ENCODE measurements at places on chromosomes 2 and 18.
A peak's percentile ranks its signal among the peaks of the same experiment; 100 is the strongest.

- DNase-seq = no peak
These were observed 99.0 kb upstream of the ID2 start for GRCh38 chr2:8582651-8583399.

- no peak for DNase-seq
These were observed 57.4 kb downstream of the STK39 start for GRCh38 chr2:168189835-168190569.

DNA sequence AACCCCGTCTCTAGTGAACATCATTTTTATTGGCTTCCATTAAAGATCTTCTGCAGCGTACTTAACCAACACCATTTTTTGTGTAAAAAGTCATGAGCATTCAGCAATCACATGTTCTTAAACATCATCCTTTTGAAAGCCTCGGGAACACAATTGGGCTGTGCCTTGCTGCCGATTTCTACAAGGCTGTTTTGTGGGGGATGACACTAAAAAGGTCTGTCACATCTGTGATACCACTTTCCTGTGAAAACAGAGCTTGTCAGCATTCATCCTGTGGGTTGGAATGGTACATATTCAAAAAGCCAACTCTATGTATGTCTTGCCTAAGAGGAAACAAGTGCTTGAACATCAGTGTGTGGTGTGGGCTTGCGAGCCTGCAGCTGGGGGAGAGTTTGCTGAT is 49.1 kb upstream of the MAPRE3 start:
- DNase-seq = no peak

DNA sequence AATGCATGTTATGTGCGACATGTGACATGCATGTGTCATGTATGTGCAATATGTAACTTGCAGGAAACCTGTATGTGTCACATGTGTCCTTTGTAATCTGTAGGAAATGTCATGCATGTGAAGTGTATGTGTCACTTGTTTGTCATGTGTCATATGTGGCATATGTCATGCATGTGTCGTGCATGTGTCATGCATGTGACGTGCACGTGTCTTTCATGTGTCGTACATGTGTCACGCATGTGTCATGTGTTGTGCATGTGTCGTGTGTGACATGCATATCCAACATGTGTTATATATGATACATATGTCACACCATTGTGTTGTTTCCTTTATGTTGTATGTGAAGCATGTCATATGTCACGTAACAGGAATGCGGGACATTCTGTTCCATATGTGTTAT is 2153.2 kb upstream of the PIK3C3 start:
- no peak for DNase-seq

- no peak for DNase-seq
These were observed 85.9 kb downstream of the FANCL start for GRCh38 chr2:58155160-58155778.

- no peak for DNase-seq
These were observed 151.1 kb downstream of the FSHR start for GRCh38 chr2:49003201-49003600.

GRCh38 chr2:45011621-45012602 is 2.7 kb upstream of the SIX2 start:
- DNase-seq = no peak

DNA sequence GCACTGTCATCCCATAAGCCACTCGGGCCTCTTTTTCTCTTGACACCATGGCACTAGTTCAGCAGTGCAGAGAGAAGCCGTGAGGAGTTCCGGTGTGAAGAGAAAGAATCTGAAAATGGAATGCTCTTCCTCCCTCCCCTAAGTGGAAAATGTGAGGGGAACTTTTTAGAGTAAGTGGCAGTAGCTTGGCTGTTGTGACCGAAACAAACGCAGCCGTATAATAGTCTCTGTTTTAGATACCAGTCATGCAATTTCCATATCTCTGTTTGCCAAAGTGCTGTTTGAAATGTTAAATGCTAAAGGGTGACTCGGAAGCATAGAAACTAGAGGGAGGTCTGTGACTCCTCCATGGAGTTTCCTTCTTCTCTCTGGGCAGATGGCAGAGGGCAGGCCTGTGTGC is 122.9 kb downstream of the MTCL1 start:
- no peak for DNase-seq

DNA sequence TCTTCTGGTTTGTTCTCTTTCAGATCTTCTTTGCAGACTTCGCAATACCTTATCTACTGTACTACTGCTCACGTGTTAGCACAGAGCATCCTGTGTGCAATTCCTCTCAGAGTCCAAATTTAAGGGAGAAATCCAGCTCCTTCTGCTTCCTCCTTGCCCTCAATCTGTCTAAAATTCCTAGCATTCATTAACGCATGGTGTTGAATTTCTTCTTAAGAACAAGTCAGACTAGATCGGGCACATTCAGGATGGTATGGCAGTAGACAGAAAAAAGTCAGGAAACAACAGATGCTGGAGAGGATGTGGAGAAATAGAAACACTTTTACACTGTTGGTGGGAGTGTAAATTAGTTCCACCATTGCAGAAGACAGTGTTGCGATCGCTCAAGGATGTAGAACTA is 206.1 kb upstream of the CDH7 start:
- no peak for DNase-seq

DNA sequence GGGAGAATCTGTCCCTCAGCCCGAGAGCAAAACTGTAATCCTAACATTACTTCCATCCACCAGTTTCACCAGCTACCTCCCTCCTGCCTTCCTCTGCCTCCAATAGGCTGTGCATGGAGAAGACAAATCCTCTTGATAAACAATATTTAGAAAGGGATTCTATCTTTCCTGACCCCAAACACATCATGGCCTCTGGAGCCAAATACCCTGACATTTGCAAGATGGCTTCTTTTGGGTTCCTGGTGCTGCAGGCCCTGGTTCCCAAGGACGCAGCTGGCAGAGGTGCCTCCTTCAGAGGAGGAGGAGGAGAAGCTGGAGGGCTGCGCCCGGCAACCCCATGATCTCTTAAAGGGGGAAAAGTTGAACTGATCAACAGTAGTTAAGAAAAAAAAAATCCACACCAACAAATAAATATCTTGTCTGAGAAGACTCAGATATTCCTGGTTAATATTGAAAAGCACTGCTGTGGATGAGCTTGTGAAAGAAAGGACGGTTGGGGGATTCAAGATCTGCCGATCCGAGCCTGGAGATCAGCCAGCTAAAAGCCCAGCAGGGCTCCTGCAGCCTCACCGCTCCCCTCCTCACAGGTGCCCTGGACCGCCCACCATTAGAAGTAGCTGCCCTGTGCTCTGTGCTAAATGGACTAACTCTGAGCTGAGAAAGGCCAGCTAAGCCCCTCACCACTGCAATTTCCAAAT is 116.8 kb downstream of the MSH2 start:
- no peak for DNase-seq

- peak; percentile 47 for DNase-seq
These were observed 107.1 kb upstream of the TTN start for GRCh38 chr2:178914259-178914849.

DNA sequence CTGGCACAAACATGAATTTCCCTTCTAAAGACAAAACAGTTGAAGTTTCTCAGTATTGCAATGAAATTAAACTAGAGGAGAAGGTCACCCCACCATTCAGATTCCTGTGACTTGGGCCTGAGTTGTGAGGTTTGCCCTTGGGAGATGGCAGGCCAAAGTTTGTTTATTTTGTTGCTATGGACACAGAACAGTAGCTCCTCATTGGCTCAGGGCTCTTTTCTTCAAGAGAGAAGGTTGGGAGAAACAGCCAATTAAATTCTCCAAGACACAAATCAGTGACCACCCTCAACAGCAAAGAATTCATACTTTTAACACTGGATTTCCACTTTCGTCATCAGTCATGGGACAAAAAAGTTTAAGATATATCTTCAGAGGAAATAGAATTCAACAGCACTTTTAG is at the start of gene FLACC1:
FLACC1 (minus strand) TSS at position 125 of the 400 bp plus-strand sequence. CDS start 5,941 bp downstream, outside the sequence.
- no peak for DNase-seq

DNA sequence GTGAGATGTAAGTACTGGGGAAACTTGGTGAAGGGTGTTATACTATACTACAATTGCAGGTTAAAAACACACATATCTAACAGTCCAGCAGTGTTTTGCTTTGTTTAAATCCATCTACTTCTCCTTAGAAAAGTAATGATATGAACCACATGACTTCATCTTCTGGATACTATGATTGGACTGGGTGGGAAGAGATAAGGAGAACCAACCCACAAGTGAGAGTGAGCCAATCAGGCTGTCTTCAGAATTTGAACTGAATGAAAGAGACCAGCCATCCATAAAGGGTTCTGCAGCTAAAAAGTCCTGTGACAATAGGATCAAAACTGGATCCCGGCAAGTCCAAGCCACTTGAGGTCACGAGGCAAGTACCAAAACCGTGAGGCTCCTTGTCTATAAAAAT is 46.6 kb downstream of the KANSL3 start:
- DNase-seq = no peak

- no peak for DNase-seq
These were observed 75.5 kb upstream of the KLF7 start for GRCh38 chr2:207241198-207241597.

GRCh38 chr2:201466050-201466675 is 14.6 kb downstream of the STRADB start:
- DNase-seq = no peak

GRCh38 chr2:8306530-8307351 is 375.1 kb upstream of the ID2 start:
- DNase-seq = no peak

GRCh38 chr18:58349650-58350049 is 279.2 kb downstream of the ALPK2 start:
- no peak for DNase-seq

DNA sequence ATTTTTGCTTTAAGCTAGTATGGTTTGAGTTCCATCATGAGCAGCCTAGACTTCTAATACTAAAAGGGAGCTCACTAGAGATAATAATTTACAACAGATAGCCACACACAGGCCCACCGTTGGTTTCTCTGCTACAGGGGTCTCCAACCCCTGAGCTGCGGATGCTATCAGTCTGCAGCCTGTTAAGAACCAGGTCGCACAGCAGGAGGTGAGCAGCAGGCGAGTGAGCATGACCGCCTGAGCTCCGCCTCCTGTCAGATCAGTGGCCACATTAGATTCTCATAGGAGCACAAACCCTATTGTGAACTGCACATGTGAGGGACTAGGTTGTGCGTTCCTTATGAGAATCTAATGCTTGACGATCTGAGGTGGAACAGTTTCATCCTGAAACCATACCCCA is 150.6 kb downstream of the HRH4 start:
- DNase-seq = no peak

DNA sequence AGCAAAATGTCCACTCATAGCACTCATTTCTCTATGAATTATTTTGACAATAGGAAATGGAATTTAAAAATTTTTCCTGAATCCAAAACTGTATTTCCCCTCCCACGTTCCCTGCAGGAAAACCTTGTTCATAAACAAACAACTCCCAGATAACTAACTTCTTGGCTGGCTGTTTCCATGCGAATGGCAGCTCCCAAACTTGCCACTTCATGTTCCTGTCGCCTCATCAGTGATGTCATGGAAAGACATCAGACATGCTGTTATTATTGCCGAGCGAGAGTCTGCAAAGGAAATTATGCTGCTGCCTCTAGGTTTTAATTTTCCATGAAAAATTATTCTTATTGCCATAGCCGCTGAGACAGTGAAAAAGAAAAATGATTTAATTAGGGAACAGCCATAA is 117.0 kb upstream of the RIOK3 start:
- no peak for DNase-seq

- DNase-seq = no peak
These were observed 18.4 kb upstream of the CLASP1 start for GRCh38 chr2:121667618-121668017.

DNA sequence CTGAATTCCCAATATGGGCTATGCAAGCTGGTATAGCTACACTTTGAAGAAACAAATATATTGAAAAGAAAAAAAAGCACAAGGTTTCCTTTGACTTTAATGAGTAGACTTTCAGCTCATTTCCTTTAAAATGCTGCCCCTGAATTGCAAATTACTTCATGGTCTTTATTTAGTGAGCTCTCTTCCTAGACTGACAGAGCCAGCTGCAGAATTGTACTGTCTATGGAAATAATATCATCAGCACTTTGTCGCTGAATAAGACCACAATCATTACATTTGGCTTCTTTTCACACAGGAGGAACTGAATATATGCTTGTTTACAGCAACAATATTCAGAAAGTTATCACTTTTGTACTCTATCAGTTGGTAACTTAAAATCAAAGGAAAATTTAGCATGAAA is 41.7 kb downstream of the ARL5A start:
- DNase-seq = no peak

GRCh38 chr18:9757827-9758621 is 49.9 kb downstream of the RAB31 start:
- no peak for DNase-seq

- no peak for DNase-seq
These were observed 24.8 kb downstream of the KCNK3 start for GRCh38 chr2:26717362-26717761.

GRCh38 chr18:44098551-44099098 is 582.1 kb upstream of the SETBP1 start:
- no peak for DNase-seq

DNA sequence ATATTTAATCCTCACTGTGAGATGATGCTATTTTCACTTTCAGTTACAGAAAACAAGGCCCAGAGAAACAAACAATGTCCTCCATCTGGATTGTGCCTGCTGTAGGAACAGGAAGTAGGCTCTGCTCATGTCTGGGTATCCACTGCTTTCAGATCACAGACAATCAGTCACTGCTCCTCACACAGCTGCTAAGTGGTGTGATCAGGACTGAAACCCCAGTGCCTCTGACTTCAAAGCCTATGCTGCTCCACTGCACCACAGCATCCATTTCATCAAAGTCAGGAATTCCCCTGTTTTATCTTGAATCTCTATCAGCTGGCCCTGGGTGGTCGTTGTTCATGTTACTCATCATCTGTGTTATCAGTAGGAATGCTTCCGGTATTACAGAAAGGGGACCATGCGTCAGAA is 303.8 kb upstream of the TRIB2 start:
- DNase-seq = no peak

DNA sequence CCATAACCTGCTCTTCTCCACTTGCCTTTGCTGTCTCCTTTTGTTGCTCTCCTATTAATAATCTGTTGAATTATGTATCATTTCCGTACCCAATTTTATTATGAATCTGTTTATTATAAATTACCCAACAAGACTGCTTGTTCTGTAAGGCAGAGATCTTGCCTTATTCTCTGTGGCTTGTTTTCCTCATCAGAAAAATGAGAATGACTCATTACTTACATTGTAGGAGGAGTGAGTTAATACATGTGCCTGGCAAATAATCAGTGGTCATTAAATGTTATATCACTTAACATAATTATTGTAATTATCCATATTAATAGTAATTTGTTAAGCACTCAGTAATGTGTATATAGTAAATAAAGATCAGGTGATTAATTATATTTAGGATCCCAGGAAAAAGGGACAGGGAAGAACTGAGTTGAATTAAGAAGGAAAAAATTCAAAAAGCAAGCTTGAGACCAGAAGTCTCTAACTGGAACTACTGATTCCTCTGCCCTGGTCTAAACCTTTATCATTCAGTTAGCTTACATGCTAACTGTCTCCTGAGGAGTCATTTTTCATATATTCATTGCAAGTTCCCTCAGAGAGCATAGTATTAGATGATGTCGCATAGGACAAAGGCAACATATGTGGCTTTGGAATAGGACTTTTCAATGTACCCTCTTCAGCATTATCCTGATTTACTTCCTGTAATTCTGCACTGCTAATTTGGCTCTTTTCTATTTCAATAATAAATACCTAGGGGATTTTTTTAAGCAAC is 335.7 kb downstream of the GALNT13 start:
- no peak for DNase-seq

Data from T-helper 9 cell (primary cell).